ENCODE measurements at places on chromosomes 2 and 18. TPM values are rescaled to one million over a fixed set of nuclear protein-coding genes. Genes with fewer than 3 reads are reported as not detected.

CHAC2 gene
- 14.1 TPM for total RNA-seq

GLS gene
- total RNA-seq: 250 TPM

CAPN10 gene
- 31.0 TPM for total RNA-seq

GTF2A1L gene
- 0.09 TPM for total RNA-seq

CENPA gene
- 5.1 TPM for total RNA-seq

Measured in dermis blood vessel endothelial cell (primary cell).